Stimulated activated CD8-positive, alpha-beta memory T cell treated with anti-CD3 and anti-CD28 coated beads, Interleukin-4, amount 100 ng/mL, for 1 hour (primary cell): ENCODE measurements at places on chromosomes 7 and 10.
A peak's percentile ranks its signal among the peaks of the same experiment; 100 is the strongest.

DNA sequence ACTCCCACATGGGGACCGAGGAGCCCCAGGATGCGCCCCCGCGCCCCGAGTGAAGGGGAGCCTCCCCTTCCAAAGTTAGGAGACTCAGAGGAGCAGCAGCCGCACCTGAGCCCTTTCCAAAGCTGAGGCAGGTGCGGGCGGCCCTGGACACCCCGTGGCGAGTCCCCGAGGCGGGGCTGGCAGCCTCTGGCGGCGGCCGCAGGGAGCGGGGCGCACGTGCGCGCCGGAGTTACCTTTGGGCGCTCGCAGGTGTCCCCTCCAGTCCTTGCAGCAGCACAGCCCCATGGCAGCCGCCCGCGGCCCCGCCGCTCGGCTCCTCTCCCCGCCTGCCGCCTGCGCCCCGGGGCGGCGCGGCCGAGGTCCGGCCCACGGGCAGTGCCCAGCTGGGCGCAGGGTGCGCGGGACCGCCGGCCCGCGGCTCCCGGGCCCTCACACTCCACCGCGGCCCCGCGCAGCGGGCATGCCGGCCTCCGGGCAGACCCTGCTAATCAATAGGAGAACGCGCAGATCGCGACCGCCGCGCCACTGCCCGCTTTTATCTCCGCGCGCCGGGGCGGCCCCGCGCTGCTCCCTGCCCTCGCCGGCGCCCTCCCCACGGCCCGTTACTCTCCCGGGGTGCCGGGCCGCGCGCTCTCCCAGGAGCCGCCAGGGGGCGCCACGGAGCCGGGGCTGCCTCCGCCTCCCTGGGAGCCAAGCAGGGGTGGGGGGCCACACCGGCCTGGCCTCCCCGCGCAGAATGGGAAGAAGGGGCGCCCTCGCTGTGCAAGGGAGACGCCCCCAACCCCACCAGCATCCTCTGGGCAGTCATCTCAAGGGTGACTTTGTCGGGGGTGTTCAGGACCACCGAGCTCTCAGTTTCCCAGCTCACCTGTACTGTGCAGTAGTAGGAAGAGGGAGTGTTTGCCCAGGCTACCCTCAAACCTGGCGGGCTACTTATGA lies 80.8 kb downstream of the ARHGAP22 start:
- DNase-seq: no peak

- no peak for DNase-seq
Measured at GRCh38 chr7:1027242-1028043, 16.9 kb upstream of the GPR146 start.

GRCh38 chr10:124737221-124737620 lies 7.0 kb downstream of the FAM53B start:
- DNase-seq: no peak

- DNase-seq: peak; percentile 9
Measured at GRCh38 chr7:98831641-98832221, 38.1 kb downstream of the TMEM130 start.

DNA sequence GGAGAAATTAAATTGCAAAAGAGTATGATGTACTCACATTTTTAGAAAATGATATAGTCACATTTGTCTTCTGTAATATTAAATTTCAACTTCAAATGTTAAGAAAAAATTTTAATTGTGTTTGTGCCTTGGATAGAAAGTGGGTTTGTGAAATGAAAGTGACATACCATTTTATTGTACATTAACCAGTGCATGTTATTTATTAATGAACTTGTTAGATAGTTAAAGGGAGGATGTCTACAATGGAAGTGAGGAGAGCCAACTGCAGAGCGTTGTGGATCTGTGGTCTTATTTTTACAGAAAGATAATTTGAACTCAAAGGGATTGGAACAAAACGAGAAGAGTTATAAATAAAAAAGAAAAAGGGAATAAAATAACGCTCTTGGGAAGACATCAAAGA lies 291.7 kb downstream of the ARL4A start:
- no peak for DNase-seq

GRCh38 chr7:130733931-130734814 lies at the start of gene KLF14:
KLF14 (minus strand) TSS chr7:130734207; CDS start chr7:130734033, 174 bp downstream.
- DNase-seq: no peak

DNA sequence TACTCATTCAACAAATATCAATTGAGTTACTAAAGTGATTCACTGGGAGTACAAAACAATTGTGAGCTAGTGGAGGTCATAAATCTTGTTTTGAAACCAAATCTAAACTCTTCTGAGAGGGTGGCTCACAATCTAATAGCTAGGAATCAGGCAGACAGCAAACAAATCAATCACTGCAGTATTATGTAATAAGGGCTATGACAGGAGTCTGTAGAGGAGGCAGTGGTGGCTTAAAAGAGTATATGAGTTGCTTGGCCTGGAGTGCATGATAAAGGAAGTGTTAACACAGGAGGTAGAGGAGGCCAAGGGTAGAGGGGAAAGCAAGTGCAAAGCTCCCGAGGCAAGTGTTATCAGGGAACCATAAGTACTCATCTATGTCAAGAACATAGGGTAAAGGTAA lies 16.5 kb downstream of the MYPN start:
- no peak for DNase-seq

- DNase-seq: no peak
Measured at GRCh38 chr7:64884913-64885370, 18.1 kb upstream of the ZNF273 start.
